ENCODE measurements at places on chromosomes 5 and 9. TPM values are rescaled to one million over a fixed set of nuclear protein-coding genes. Genes with fewer than 3 reads are reported as not detected.

The PCDHGC5 gene
- 1.3 TPM for polyA plus RNA-seq

- no peak for DNase-seq
Measured at GRCh38 chr9:27292659-27293405, 4.1 kb downstream of the EQTN start.

- no peak for DNase-seq
Measured at GRCh38 chr9:100104314-100104713, 5.3 kb downstream of the INVS start.

DNA sequence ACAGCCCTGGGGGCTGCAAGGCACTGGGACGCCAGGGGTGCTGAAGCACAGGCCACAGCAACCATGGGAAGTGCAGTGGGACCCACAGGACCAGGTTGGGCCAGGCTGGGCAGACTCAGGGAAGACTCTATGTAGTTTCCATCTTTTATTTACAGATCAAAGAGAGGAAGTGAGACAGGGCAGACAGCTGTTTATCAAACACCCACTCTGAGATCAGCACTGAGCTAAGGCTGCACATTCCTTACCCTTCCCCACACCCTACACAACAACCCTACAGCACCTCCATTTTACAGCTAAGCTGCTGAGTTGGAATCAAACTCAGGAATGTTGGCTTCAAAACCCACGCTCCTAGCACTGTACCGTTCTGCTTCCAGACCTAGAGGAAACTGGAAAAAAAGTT lies 19.8 kb downstream of the BARHL1 start:
- no peak for DNase-seq

GRCh38 chr9:92528522-92528849 lies 7.3 kb downstream of the ECM2 start:
- no peak for DNase-seq

The EPB41L4A gene
- 17.4 TPM for polyA plus RNA-seq

GRCh38 chr5:158715592-158715991 lies 384.1 kb downstream of the EBF1 start:
- no peak for DNase-seq

GRCh38 chr5:133434336-133434735 lies 178.0 kb downstream of the FSTL4 start:
- DNase-seq, result no peak

The PLPP7 gene
- 1.1 TPM for polyA plus RNA-seq

The DPYSL3 gene
- polyA plus RNA-seq, result 83.8 TPM

The SPACA9 gene
- 13.4 TPM for polyA plus RNA-seq

- no peak for DNase-seq
Measured at GRCh38 chr5:68217047-68217355, 1.4 kb downstream of the PIK3R1 start.

- DNase-seq, result no peak
Measured at GRCh38 chr9:133676450-133676849, 40.3 kb downstream of the DBH start.

DNA sequence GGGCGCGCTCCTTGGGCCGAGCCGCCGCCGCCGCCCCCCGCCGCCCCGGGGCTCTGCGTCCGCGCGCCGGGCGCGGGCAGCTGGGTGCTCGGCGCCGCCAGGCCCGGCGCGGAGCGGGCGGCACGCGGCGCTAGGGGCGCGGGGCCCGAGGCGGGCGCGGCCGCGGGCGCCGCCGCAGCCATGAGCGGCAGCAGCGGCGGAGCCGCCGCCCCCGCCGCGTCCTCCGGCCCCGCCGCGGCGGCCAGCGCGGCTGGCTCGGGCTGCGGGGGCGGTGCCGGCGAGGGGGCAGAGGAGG lies 351 bp downstream of the TRIO start:
- no peak for DNase-seq

The DAB2 gene
- 118 TPM for polyA plus RNA-seq

The RNF180 gene
- polyA plus RNA-seq, result 12.7 TPM

DNA sequence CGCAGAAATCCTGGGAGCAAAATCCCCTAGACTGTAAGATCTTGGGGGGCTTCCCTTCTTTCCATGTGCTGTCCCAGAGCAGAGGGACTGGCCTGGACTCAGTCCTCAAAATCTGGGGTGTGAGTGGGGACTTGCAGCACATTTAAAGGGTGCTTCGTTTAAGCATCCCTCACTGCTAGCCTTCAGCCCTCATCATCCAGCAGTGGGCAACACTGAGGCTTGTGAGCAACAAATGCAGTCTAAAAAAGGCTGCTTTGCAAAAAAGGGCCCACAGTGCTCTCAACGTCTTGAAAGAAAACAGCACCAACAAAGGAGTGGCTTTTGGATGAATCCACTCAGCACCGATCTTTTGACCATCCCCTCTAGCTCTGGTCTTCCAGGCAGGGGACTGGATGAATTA lies 128.3 kb upstream of the TBC1D2 start:
- DNase-seq, result no peak

All from left lung (tissue), 14 donors.